ENCODE measurements at places on chromosomes 7 and 10. TPM values are rescaled to one million over a fixed set of nuclear protein-coding genes. Genes with fewer than 3 reads are reported as not detected.

DNA sequence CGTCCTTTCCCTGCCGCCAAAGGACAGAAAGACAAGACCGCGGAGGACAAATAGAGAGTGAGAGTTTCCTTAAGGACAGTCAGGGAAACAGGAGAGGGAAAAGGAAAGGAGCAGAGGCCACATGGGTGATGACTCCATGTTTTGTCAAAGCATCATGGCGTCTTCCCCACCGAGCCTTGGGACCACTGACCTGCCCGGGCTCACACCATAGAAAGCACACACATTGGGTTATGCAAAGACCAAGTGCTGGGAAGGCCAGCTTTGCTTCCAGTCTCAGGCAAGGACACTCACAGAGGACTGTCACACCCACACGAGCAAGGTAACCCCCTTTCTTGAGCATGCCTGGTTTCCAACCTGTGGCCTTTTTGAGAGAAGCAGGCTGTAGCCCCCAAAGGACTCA is 23.3 kb upstream of the HABP2 start:
- DNase-seq: no peak
- no peaks in the 10 kb centered on the region for H3K36me3 ChIP-seq
- H3K4me1 ChIP-seq: no peaks in the 10 kb centered on the region
- H3K27me3 ChIP-seq: no peaks in the 10 kb centered on the region
- no peak overlapping the region for H3K27ac ChIP-seq
- no peak overlapping the region for H3K4me3 ChIP-seq

- H3K4me1 ChIP-seq: no peaks in the 10 kb centered on the region
- H3K27ac ChIP-seq: no peak overlapping the region
- no peak overlapping the region for H3K4me3 ChIP-seq
- H3K36me3 ChIP-seq: peaks cover 7% of the 10 kb centered on the region
- H3K27me3 ChIP-seq: no peaks in the 10 kb centered on the region
Measured at GRCh38 chr7:757741-758163, 30.7 kb upstream of the PRKAR1B start.

- DNase-seq: no peak
- peaks cover 23% of the 10 kb centered on the region for H3K4me1 ChIP-seq
- H3K36me3 ChIP-seq: no peaks in the 10 kb centered on the region
- no peaks in the 10 kb centered on the region for H3K27me3 ChIP-seq
- H3K4me3 ChIP-seq: no peak overlapping the region
Measured at GRCh38 chr10:12635127-12635541, 285.8 kb downstream of the CAMK1D start.

The SORCS3 gene
- polyA plus RNA-seq: not detected

The PLXDC2 gene
- polyA plus RNA-seq: 1.5 TPM
